ENCODE measurements at places on chromosomes 6 and 20.

DNA sequence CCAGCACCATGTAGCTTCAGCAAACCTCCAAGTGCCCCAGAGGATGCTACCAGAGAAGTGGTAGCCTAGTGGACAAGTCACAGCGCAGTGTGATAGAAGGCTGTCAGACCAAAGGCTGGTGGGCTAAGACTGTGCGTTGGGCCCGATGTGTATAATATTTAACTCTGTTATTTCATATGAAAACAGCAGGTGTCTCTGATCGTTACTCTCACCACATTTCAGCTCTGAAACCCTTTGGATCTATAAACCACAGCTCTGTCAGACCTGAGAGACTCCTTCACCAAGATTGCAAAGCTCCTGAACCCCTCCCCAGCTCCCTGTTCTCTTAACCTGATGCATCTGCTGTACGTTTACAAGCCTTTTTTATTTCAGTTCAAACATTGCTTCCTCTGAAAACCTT, 43.8 kb downstream of the ISM1 start:
- no peak for DNase-seq

DNA sequence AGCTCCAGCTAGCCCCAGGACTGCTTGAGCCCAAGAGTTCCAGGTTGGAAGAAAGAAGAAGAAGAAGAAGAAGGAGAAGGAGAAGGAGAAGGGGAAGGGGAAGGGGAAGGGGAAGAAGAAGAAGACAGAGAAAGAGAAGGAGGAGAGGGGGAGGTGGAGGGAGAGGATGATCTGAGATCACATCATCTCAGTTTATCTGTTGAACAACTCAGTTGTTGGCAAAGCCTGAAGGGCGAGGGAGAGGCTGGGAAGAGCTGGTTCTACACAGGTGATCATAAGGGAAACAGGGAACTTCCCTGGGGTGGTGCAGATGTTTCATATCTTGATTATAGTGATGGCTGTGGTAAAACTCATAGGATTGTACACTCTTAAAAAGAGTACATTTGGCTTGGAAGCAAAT, 3.1 kb upstream of the RRBP1 start:
- no peak for DNase-seq

DNA sequence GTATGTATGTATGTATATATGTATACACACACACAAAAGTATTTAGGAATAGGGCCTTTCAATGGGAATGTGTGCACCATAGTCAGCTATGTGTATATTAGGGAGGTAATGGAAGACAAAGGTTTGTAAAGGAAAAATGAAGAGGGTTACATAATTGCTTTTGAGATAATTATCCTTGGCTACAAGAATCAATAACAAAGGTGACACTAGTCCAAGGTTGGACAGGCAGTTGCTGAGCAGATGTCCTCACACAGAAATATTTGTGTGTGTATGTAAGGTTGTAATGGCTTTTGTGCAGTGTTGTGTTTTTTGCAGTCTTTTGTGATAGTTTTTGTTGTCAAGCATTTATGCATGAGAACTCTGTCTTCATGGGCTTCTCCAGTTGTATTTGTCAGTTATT, 157.9 kb upstream of the MARCKS start:
- no peak for DNase-seq

- DNase-seq, result no peak
These were observed 123.5 kb downstream of the SLC24A3 start for GRCh38 chr20:19335916-19336315.

GRCh38 chr20:48444249-48444648, 383.6 kb downstream of the PREX1 start:
- no peak for DNase-seq

GRCh38 chr20:14334306-14334930, 3.0 kb downstream of the FLRT3 start:
- DNase-seq, result no peak

DNA sequence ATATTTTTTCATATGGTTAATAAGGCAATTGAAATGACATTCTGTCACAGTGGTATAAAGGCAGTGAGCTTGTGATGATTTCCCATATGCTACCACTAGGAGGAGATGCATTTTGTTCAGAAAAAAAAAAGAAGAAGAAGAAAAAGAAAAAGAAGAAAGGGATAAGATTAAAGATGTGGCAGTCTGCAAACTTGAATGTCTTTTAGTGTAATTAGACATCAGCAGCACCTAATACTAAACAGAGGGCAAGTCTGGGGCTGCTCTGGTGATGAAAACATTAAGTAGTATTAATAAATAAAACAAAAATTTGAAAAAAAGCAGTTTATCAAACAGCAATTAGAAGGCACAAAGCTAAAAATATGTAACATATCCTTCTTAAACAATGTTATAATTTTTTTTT, 95.4 kb upstream of the DEFB112 start:
- DNase-seq, result no peak

GRCh38 chr6:166565084-166565967, 21.2 kb downstream of the RAMACL start:
- no peak for DNase-seq

DNA sequence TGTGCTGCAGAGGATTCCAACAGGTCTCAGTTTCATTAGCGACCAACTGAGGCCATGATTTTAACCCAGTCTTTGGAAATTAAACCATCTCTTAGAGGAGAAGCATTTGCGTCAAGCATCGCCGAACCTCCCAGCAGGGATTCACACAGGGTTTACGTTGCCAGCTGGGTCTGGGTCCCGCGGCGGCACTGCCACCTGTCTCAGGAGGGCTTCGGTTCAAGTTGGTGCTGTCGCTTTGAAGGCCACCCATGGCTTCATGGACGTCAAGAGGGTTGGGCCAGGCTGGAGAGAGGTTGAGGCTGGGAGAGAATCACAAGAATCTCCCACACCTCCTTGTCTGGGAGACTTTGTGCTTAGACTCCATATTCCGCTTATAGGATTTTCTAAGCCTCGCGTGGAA, 43.0 kb upstream of the FRMD1 start:
- no peak for DNase-seq

DNA sequence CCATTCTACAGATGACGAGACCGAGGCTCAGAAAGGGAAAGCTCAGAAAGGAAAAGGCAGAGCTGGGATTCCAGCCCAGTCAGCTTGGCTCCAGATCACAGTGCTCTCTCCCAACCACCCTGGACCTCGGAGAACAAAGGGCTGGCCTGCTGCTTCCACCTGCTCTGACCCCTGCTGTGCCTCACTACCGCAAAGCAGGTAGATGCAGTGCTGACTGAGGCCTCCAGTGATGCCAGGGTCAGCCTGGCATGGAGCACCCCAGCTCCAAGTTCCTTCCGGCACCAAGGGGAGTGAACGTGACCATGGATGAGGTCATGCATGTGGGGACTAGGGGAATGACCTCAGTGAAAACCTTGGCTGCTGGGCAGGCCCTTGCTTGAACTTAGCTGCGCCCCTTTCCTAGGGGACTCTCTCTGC, 20.7 kb upstream of the TLDC2 start:
- no peak for DNase-seq

GRCh38 chr6:34230653-34231371, 5.9 kb upstream of the HMGA1 start:
- DNase-seq, result no peak

GRCh38 chr6:151310852-151311767, 71.3 kb downstream of the AKAP12 start:
- no peak for DNase-seq

DNA sequence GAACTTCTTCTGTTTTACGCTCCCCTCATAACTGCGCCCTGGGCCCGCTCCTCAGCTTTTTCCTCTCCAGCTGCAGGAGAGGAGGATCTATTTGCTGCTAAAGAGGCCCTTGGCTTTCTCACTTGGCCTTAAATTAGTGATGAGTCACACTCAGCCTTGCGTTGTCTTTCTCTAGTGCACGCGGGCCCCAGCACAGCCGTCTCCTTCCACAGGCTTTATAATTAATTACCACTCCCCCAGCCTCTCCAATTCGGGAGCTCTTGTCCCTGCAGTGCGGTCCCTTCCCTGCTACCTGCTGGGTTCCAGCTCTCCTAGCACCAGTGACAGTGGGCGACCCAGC, 25.2 kb downstream of the PACSIN1 start:
- DNase-seq, result no peak

DNA sequence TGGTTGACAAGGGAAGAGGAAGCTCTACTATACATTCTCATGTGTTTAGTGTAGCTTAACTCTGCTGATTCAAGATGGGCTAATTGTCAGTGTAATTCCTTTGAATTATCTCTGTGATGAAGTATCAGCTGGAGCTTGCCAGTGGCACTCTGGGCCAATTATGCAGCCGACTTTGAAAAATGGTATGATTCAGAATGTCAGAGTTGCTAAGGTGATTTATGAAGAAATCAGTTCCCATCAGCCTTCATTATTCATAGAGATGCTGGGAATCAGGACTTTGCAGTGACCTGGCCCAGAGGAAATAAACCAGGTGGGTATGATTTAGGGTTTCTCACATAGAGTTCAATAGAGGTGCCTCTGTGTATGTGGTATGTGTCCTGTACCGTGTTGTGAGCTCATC, 33.4 kb downstream of the KCNS1 start:
- DNase-seq, result no peak

- no peak for DNase-seq
These were observed 471.3 kb upstream of the NRSN1 start for GRCh38 chr6:23654745-23655144.

GRCh38 chr6:142155895-142156757, 9.1 kb downstream of the VTA1 start:
- no peak for DNase-seq

DNA sequence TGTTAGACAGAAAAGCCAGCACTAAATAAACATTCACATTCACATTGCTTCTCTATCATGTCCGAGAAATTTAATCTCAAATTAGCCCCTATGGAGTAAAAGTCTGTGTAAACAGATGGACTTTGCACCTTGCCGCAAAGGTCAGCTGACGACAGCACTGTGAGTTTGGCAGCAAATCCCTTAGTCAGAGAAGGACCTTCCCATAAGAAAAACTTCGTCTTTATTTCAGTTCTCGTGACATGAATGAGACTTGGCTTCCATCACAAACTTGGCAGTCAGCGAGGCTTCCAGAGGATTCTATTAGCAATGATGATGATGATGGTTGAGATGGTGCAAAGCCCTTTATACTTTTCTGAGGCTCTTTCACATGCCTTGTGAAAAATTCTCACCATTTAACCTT, 133.7 kb upstream of the IFNGR1 start:
- no peak for DNase-seq

- DNase-seq, result no peak
These were observed 150.4 kb upstream of the HMGN3 start for GRCh38 chr6:79384845-79385244.

DNA sequence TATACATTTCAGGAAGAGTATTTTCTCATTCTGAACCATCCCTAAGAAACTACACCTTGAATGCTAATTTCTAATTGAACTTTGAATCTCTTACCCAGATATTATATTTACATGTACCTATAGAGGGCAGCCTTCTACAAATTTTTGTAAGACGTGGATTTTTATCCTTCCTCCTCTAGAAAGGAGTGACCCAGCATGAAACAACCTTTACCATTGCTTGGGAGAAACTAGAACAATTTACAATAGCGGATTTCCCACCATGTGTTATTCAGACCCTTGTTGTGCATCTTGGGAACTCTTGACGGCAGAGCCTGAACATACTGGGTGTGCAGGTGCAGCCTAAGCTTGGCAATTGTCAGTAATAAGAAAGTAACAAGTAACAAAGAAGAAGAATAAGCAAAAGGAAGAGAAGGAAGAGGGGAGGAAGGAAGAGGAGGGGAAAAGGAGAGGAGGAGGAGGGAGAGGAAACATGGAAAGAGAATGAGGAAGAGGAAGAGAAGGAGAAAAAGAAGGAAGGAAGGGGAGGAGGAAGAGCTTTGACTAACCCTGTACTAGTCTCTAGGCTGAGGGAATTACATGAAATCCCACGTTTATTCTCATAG, 10.8 kb upstream of the TAAR1 start:
- DNase-seq, result no peak

DNA sequence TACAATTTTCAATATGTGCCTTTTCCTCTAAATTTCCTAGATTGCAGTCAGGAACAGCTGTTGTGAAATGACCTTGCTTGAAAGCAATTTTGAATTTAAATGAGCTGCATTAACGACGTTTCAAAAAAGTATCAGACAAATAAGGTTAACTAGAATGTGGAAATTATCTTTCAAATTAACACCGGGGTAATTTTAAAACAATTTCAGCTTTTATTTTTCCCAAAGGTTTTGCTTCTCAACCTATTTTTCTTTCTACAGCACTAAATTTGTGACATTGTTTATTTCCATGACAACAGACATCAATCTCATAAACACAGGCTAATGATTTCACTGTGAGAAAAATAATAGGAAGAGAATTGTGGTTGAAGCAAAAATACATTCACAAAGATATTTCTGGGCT, 38.5 kb downstream of the COL12A1 start:
- no peak for DNase-seq

All from CD4-positive, alpha-beta T cell (primary cell).